GOT3 (cell line): ENCODE measurements at places on chromosomes 2 and 18.

DNA sequence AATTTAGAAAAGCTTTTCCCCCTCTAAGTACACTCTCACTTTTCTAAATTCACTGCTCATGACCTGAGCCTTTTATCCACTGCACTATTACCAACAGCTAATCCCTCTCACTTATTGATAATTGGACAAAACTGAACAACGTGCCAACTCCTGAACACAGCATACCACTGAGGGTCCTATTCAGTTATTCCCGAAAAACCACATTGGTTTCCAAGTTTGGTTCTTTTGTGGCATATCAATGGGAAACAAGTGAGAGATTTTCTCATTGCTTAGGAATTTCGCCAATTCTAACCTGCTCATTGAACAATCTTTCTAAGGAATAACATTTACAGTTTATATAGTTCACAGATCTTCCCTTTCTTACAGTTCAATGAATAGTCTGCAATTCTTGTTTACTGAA is 977.4 kb downstream of the TMEM182 start:
- DNase-seq, result no peak

GRCh38 chr18:23237524-23238151 is 102.4 kb downstream of the CABLES1 start:
- no peak for DNase-seq

DNA sequence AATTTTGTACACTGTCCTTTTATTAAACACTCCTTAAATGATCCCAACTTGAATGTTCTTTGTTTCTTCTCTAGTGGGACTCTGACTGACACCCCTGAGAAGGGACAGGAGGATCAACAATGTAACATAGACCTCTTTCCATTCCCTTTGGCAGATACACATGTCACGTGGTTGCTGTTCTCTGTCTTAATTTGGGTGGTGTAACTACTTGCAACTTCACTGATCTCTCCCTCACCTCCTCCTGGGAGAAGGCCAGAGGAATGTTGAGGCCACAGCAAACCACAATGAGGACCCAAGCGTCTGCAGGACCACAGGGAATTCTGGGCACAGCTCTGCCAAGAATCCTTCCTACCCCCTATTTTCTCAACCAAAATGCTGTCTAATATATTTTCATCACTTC is 205.6 kb downstream of the RTP5 start:
- no peak for DNase-seq

DNA sequence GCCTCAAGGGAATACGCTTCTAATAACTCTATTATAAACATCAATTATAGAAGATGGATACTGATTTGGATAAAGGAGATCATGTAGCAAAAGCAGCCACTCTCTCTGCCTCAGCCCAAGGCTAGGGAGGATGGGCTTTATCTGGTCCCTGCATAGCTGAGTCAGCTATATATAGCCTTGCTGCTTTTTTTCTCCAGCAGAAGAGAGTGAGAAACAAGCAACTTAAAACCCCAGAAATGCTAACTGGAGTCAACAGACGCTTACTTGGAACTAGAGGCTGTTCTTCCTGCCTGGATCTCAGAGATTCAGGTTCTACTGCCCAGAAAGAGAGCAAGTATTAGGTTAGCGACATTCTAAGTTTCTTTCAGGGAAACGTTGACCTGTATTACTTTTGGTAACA is 426.7 kb upstream of the KLHL29 start:
- no peak for DNase-seq

DNA sequence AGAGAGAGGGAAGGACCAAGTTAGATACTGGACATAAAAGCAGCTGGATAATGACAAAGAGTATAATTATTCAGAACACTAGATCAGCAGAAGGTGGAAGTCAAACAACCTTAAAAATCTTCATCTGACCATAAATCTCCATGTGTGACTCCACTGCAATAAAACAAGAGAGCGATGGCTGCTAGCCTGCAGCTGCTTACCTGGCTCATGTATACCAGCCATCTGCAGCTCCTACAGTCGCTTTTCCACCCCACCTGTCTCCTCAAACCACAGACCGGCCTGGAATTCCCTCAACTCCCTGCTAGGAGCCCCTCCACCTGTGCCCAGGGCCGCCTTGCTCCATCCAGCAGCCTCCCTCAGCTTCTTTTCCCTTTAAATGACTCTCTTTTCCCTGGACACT is 64.5 kb downstream of the SLC4A5 start:
- no peak for DNase-seq

- DNase-seq, result no peak
Observed at GRCh38 chr2:158191076-158191895, 89.6 kb downstream of the UPP2 start.

GRCh38 chr18:45660746-45661145 is 45.5 kb downstream of the SLC14A2 start:
- DNase-seq, result no peak

DNA sequence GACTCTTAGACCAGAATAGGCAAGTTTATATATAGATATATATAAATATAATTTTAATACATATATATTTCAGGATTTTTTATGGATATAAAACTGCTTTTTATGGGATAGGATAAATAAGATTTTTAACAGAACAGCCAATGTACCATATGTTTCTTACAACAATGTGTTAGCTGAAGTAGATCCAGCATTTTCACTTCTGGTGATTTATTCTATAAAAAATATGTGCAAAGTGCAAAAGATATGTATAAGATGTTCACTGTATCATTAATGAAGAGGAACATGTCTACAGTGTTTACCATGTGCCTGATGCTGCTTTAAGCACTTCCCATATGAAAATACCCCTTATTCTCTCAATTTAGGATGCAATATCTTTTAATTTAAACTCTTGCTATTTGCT is 22.2 kb upstream of the GPR75 start:
- no peak for DNase-seq

- no peak for DNase-seq
Observed at GRCh38 chr2:15421753-15422152, 139.4 kb downstream of the NBAS start.

GRCh38 chr2:133138693-133139092 is 429.6 kb downstream of the NCKAP5 start:
- DNase-seq, result no peak

- DNase-seq, result no peak
Observed at GRCh38 chr2:140895378-140895777, 1235.4 kb downstream of the LRP1B start.

- no peak for DNase-seq
Observed at GRCh38 chr2:33086400-33087015, 139.8 kb downstream of the LTBP1 start.

DNA sequence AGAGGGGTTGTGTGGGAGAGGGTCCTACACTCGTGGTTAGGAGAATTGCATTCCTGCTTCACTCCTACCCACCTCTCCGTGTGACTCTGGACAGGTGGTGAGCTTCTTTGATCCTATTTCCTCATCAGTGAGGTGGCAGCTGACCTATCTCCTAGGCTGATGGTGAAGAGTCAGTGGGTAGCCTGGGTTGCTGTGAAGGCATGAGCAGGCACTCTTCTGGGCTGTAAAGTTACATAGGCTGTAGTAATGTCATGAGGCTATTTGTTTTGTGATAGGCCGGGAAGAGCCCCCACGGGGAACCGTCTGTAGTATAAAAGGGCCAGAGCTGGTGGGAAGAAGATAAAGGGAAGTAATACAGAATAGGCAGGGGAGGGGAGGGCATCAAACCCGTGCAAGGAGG is 83.8 kb downstream of the TMEM247 start:
- no peak for DNase-seq

- DNase-seq, result no peak
Observed at GRCh38 chr2:20589975-20590703, 60.8 kb downstream of the HS1BP3 start.

DNA sequence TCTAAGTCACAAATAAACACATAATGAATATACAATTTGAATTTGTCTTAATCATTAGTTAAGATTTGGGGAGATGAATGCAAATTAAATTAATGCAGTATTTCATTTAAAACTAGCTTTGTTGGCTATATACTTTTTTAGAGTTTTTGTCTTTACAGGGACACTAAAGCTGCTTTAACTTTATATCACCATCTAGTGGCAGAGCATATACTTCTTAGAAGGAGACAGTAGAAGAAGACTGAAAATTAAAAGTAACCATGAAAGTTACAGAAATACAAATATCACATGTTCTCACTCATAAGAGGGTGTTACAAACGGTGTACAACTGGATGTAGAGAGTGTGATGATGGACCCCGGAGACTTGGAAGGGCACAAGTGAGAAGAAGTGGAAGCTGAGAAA is 268.3 kb upstream of the NETO1 start:
- DNase-seq, result no peak

- no peak for DNase-seq
Observed at GRCh38 chr2:168851674-168852320, 38.4 kb downstream of the SPC25 start.

GRCh38 chr2:11458753-11459152 is 7.2 kb downstream of the E2F6 start:
- DNase-seq, result no peak

GRCh38 chr2:36918307-36918706 is 48.0 kb downstream of the STRN start:
- DNase-seq, result no peak

- no peak for DNase-seq
Observed at GRCh38 chr2:177572236-177572671, 179.7 kb downstream of the AGPS start.

DNA sequence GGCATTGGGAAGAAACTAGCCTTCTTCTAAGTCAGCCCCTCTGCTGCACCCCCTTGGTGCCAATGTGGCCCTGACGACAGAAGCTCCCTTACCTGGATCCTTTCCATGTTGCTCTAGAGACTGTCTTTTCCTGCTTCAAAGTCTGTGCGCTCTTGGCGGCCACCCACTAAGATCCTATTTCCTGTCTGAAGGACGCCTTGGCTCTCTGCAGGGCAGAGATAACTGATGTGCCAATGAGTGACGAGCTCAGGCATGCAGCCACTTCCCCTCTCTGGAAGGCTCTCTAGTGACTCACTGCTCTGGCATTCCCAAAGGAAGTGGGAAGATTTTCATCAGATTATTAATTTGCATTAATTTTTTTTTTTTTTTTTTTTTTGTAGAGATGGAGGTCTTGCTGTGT is 273.5 kb downstream of the CDH20 start:
- DNase-seq, result peak; percentile 6

- no peak for DNase-seq
Observed at GRCh38 chr2:118981632-118982031, 39.6 kb downstream of the MARCO start.

DNA sequence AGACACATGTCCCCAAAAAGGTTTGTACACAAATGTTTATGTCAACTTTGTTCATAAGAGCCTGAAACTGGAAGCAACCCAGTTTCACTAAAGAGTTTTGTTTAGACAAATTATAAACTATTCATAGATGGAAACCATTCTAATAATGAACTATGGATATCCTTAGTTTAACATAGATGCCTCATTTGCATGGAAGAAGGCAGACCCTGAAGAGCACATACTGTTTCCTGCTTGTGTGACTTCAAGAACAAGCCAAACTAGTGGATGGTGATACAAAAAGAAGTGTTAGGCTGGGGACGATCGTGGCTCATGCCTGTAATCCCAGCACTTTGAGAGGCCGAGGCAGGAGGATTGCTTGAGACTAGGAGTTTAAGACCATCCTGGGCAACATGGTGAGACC is 48.1 kb downstream of the ACOXL start:
- DNase-seq, result no peak

- DNase-seq, result no peak
Observed at GRCh38 chr18:12884406-12885323, 628 bp upstream of the PTPN2 start.

DNA sequence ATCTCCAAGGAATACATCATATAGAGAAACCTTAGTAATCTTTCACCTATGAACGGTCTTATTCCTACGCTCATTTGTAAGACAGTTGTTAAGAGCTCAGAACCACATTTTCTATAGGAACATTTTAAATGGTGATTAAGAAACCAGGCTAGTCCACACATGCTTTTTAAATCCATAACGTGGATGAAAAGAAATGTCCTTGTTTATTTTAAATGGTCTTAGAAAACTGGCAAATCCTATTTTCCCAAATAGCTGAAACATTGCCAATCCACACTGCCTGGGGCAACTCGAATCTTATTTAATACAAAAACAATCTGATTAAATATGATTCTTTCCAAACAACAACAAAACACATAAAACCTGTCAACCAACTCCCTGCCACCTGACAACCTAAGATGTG is 23.7 kb downstream of the METTL8 start:
- no peak for DNase-seq

DNA sequence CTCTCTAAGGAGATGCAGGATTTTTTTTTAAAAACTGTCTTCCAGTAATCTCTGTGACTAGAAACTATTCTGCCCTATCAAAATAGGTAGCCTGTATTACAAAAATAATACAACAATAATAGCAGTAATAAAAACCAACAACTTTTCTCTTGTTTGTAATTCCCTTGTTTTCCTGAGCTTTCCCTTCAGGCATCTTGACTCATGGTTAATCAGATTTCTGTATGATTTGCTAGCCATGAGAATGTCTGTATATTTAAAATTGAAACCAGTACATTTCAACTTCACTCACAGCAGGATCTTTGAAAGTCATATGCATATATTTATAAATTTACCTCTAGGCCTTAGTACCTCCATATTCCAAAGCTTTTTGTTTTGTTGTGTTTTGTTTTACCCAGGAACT is 38.2 kb downstream of the SLC4A10 start:
- no peak for DNase-seq

GRCh38 chr2:98730053-98730706 is 752 bp downstream of the MGAT4A start:
- no peak for DNase-seq

DNA sequence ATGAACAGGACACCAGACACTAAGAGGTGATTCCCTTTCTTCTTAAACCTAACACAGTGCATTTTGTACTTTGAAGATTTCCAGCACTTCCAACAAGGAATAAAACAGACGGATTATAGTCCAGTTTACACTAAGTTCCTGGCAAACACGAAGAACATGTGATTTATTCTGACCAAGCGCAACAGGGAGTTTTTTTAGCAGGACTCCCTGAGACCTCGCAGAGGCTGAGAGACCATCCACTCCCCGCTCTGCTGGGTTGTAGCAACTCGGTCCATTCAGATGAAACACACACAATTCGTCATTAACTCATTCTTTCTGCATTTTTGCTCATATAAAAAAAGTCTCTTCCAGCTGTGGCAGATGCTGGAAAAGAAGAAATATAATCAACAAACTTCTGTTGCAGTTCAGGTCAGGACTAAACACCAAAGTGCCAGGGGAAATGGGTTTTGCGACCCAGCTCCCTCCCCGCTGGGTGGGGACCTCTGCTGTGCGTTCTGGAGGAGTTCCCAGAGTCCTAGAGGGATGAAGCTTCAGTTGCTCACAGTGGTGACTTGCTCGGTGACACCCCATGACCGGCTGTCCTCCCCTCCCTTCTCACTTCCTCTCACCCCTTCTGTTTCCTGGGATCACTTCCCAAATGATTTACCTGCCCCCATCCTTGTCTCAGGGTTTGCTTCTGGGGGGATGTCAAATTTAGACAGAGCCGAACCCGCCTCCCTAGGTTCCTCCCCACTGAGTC is 52.5 kb downstream of the KCNF1 start:
- DNase-seq, result no peak

DNA sequence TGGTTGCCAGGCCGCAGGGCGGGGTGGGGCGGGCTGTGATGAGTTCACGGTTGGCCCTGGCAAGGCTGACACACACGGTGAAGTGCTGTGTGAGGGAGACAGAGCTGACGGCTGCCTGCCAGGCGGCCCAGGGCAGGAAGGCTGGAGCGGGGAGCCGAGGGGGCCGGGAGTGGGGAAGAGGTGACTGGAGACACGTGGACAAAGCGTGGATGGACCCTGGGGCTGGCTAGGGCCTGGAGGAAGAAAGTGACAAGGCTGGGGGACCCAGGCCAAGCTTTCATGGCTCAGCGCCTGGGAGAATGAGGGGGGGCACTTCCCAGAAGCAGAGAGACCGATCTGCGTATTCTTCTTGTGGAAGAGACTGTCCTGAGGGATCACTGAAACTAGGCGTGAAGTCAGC is 123.2 kb downstream of the DYSF start:
- DNase-seq, result no peak

GRCh38 chr2:41970988-41971660 is 76.7 kb upstream of the PKDCC start:
- no peak for DNase-seq
